ENCODE measurements at places on chromosomes 2 and 18.
A peak's percentile ranks its signal among the peaks of the same experiment; 100 is the strongest.

GRCh38 chr2:56244911-56245530, 61.2 kb downstream of the CCDC85A start:
- no peak for DNase-seq

GRCh38 chr2:230068651-230069055, at the start of gene SLC16A14:
Gene SLC16A14, minus strand, starts transcription at chr2:230068924. Its CDS starts 9,572 bp downstream, at chr2:230059352.
- peak; percentile 10 for DNase-seq

DNA sequence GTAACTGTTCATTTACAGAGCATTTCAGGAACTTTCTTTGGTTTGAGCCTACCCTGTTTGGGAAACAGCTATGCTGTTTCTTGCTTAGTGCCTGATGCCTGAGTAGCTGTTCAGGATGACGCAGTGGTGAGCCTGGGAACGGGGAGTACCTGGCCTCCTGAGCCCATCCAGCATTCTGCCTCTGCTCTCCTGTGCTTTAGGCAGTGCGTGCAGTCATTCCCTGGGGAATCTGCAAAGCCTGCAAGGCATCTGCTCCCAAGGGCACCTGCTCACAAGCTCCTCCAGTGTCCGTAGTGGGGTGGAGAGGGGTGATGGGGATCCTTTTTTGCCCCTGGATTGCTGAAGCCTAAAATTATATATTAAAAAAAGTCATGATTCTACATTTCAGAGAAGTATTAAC, 68.8 kb downstream of the RAPGEF4 start:
- DNase-seq, result no peak

- DNase-seq, result no peak
Measured at GRCh38 chr18:46630160-46630559, 26.9 kb downstream of the LOXHD1 start.

- DNase-seq, result no peak
Measured at GRCh38 chr2:105149272-105149671, 92.3 kb upstream of the GPR45 start.

GRCh38 chr2:7692657-7693161, 775.5 kb downstream of the RNF144A start:
- no peak for DNase-seq

- DNase-seq, result no peak
Measured at GRCh38 chr2:125584732-125585131, 1071.2 kb upstream of the GYPC start.

DNA sequence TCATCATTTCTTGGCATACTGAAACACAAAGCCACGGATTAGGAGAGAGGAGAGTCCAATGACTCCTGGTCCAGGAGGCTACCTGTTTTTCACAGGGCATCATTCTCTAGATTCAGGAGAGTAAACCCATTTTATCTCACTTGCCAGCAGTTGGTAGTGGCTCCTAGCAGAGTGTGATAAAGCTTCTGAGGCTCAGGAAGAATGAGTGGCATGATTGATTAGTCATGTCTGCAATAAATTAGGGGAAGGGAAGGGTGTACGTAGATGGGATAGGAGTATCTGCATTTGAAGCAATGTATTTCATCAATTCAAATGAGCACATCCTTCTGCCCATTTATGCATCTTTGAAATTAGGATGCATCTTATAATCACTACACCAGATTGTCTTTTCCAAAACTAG, 31.1 kb upstream of the PNO1 start:
- no peak for DNase-seq

GRCh38 chr2:102383722-102384121, 28.1 kb downstream of the IL18R1 start:
- DNase-seq, result no peak

- DNase-seq, result no peak
Measured at GRCh38 chr18:75131381-75132000, 77.4 kb downstream of the PTGR3 start.
